ENCODE measurements at places on chromosomes 2 and 18.

DNA sequence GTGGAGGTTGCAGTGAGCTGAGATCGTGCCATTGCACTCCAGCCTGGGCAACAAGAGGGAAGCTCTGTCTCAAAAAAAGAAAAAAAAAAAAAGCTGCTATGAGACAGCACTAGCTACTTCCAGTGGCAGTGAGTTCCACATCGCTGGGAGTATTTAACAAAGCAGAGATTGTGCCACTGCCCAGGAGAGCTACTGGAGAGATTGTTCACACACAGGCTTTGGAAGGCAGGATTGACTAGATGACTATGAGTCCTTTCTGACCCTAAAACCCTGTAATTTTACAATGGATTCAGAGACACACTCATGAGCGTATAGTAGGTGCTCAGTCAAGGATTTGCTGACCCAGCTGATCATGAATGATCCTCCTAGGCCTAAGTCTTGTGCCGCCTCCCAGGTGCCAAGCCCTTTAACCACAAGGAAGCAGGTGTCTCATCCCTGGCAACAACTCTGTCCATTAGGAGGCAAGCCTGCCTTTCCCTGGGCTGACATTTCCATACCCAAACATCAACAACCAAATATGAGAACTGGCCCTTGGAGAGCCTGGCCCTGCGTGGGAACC, 45.0 kb upstream of the ODC1 start:
- DNase-seq = no peak

GRCh38 chr18:51575171-51575570, 377.7 kb upstream of the MEX3C start:
- DNase-seq = no peak

GRCh38 chr18:35528749-35529274, 31.1 kb upstream of the INO80C start:
- DNase-seq = no peak

GRCh38 chr18:56637711-56638231, 621 bp downstream of the TXNL1 start:
- DNase-seq = no peak

- DNase-seq = no peak
Measured at GRCh38 chr18:45007531-45007930, 326.8 kb downstream of the SETBP1 start.

GRCh38 chr2:180254872-180255271, 247.8 kb upstream of the CWC22 start:
- DNase-seq = no peak
